ENCODE measurements at places on chromosomes 1 and 21. TPM values are rescaled to one million over a fixed set of nuclear protein-coding genes. Genes with fewer than 3 reads are reported as not detected.
A peak's percentile ranks its signal among the peaks of the same experiment; 100 is the strongest.

DNA sequence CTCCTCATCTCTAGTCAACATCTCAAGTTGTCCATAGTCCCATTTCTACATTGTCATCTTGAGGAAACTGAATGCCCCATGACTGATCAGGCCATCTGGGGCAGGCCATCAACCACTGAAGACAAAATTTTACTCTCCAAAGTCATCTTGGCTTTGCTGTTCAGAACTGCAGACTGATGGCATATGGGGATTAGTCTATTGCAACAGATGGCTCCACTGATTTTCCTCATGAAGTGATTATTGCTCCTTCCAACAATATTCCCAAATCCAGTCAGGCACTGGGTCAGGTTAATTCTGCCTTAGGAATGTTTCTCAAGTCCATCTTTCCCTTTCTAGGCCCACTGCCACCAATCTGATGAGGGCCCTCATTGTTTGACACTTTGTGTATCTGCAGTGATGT is 101.7 kb downstream of the ESRRG start:
- H3K36me3 ChIP-seq: no peaks in the 10 kb centered on the region
- H3K4me1 ChIP-seq: no peaks in the 10 kb centered on the region
- no peaks in the 10 kb centered on the region for H3K27me3 ChIP-seq
- no peak overlapping the region for H3K4me3 ChIP-seq
- DNase-seq: no peak

GRCh38 chr1:26359981-26360806 is 6.3 kb upstream of the CRYBG2 start:
- peaks cover 59% of the 10 kb centered on the region for H3K4me1 ChIP-seq
- peak overlapping the region; percentile 39 for H3K4me3 ChIP-seq
- peak; percentile 60 for DNase-seq
- H3K27me3 ChIP-seq: peaks cover 37% of the 10 kb centered on the region
- H3K27ac ChIP-seq: peak overlapping the region; percentile 94

DNA sequence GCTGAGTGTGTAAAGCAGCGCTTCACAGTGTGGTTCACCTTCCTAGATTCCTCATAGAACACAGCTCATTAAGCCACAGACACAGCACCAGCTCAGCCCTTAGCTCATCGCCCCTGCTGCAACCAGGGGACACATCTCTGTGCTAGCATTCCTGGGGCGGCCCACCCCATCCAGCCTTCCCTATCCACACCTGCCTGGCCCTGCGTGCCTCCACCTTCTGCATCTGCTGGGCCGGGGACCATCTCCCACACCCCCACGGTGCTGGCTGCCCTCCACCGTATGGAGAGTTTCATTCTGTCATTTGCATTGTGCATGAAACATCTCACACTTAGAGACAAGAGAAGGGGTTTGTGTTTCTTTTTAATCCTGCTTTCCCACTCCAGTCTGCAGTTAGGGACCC is 35.8 kb upstream of the PRSS38 start:
- H3K36me3 ChIP-seq: peaks cover 29% of the 10 kb centered on the region
- no peak overlapping the region for H3K27ac ChIP-seq
- H3K4me1 ChIP-seq: peaks cover 7% of the 10 kb centered on the region
- DNase-seq: no peak
- no peaks in the 10 kb centered on the region for H3K27me3 ChIP-seq
- H3K4me3 ChIP-seq: no peak overlapping the region

GRCh38 chr21:16363518-16363917 is 633.7 kb downstream of the USP25 start:
- no peaks in the 10 kb centered on the region for H3K36me3 ChIP-seq
- DNase-seq: no peak
- H3K4me1 ChIP-seq: no peaks in the 10 kb centered on the region
- H3K4me3 ChIP-seq: no peak overlapping the region
- no peak overlapping the region for H3K27ac ChIP-seq

CNIH3 gene
- 2.1 TPM for polyA plus RNA-seq

RTCA gene
- 47.8 TPM for polyA plus RNA-seq

Data from large intestine (tissue), 12 donors.